CD4-positive, alpha-beta T cell treated with Interferon gamma for 1 hour (primary cell): ENCODE measurements at places on chromosomes 2 and 18.

DNA sequence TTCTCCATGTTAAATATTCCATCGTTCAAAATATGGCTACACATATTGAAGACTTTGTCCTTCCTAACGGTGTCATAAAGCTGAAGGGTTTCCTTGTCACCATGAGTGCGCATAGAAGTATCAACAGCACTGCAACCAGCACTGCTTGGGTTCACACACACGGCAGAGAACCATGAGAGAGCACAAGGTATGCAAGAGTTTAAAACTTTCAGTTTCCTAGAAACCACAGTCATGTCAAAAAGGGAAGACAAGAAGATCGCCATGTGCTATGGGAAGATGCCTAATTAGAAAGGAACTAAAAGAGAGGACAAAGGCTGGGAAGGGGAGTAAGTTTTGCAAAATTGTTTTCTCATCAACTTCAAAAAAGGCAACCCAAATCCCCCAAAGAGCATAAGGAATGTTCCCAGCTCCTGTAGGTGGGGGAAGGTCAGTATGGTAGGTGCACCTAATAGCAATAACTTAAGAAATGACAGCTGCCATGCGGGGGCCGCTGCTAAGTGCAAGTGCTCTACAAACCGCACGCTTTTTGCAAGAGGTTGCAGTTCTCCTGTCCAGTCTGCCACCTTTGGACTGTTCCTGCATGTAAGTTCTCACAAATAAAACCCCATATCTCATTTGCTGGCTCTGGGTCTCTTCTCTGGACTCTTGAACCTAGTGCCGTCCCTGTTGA is 136.8 kb downstream of the TMEM163 start:
- no peak for DNase-seq

DNA sequence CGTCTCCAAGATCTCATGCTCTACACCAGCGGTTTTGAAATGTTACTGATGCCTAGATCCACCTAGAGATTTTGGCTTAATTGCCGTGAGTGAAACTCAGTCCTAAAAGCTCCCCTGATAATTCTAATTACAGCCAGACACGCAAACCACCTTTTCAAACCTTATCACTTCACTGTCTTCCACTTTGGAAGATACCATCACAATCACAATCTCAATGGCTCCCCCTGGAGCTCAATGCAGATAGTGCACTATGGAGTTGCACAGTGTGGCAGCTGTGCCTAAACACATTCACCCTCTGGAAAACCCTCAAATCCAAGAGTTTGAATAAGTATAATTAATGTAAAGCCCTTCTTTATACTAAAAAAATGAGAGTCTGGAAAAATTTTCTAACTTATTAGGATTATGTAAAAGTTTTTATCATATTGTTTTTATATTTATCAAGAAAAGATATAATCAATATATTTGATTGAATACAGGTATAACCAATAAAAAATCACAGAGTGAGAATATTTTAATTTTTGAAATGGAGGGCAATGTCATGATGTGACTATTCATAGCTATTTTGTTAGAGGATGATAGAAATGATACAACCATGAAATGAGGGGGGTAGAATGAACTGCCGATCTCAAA is 102.9 kb upstream of the SLC8A1 start:
- DNase-seq: peak; percentile 33

DNA sequence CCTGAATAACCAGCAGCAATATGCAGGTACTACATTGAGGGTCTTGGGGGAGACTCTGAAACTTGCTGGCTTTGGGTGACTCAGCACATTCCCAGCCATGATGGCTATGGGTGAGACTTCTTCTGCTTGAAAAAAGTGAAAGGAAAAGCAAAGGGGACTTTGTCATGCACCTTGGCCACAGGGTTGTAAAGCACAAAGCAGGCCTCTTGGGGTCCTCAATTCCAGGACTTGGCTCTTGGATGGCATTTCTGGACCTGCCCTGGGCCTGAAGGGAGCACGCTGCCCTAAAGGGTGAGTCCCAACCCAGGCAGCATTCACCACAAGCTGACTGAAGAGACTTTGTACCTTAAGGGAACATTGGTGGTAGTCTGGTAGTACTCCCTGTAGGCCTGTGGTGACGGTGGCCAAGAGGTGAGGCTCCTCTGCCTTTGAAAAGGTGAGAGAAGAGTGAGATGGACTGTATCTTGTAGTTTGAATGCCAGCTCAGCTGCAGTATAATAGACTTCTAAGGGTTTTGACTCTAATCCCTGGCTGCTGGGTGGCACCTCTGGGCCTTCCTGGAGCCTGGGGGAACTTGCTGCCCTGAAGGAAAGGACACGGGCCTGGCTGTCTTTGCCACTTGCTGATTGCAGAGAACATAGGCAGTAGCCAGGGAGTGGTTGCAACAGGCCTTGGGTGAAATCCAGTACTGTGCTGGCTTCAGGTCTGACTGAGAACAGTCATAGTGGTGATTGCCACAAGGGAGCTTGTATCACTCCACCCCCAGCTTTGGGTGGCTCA is 36.5 kb upstream of the CYTIP start:
- DNase-seq: no peak

GRCh38 chr18:33914399-33914798 is 310.3 kb downstream of the NOL4 start:
- DNase-seq: no peak

DNA sequence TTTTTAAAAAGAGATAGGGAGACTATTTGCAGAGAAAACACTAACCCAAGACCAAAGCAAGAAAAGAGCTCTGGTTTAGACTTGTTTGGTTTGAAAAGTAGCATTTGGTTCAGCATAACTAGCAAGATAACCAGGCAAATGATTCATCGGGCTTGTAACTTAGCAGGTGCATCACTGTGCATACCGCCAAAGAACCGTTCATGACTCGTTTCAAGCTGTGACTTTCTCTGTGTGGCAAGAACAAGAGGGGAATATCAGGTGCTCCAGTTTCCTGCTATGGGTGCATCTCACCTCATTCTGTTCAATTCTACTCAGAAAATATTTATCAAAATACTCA is 244.9 kb downstream of the ETAA1 start:
- DNase-seq: no peak

DNA sequence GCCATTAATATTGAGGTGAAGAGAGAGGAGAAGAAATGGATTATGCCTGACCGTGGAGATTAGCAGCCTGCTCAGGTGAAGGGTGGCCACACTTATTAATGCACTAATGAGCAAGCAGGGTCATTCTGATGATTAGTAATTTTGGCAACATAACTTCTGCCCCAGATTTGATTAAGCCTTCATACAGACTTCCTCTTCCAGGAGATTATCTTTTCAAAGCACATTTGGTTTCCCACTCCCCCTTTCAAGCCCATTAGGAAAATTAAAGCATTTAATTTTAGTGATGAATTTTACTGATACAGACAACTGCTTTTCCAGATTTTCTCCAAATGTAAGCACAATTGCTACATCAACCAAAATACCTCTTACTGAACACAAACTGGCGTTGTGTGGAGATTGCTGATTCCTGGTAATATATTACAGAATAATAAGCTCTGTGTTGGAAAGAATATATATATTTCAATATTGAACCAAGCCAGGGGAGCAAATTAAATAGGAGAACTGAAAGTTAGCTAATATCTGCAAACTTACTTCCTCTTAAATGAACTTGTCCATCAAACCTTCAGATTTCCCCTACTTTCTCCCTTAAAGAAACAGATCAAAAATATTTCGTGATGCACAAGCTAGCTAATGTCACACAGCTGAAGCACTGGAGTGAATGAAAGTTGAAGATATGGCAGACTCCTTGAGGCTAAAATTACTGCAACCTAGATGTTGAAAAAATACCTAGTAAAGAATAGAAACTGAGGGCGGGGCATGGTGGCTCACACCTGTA is 140.8 kb downstream of the FAM210A start:
- DNase-seq: no peak

DNA sequence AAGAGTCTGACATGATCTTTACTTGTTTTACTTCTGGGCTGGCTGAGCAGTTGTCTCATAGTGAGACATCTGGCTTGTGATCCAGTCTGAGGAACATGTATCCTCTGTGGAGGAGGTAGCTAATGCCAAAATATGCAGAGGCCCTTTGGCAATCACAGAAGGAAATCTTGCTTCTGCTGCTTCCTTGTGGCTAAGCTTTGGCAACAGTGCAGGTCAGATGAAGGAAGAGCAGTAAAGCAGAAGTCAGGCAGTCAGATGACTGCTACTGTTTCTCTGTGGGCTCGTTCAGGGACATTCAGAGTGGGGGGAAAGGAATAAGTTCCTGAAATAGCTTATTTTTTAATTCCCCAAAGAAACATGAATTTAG is 22.3 kb downstream of the DOK1 start:
- DNase-seq: peak; percentile 18

- no peak for DNase-seq
Observed at GRCh38 chr18:1392046-1392445, 487.4 kb downstream of the ADCYAP1 start.

- no peak for DNase-seq
Observed at GRCh38 chr18:37408676-37409265, 156.8 kb downstream of the CELF4 start.

DNA sequence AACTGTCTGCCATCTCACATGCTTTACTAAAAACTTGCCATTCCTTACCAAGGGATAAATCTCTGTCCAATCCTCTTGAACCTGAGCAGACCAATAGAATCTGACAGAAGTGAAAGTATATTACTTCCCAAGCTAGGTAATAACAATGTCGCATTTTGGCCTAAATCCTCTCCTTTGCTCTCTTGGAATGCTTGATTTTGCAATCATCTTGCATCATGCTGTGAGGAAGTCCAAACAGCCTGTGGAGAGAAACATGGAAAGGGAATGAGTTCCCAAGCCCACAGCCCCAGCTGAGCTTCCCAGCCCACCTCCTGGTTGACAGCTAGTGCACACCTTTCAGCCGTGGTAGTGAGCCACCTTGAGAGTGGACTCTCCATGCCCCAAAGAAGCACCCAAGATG is 540.6 kb downstream of the STK39 start:
- DNase-seq: no peak

GRCh38 chr2:198597648-198598047 is 793.3 kb downstream of the PLCL1 start:
- no peak for DNase-seq

DNA sequence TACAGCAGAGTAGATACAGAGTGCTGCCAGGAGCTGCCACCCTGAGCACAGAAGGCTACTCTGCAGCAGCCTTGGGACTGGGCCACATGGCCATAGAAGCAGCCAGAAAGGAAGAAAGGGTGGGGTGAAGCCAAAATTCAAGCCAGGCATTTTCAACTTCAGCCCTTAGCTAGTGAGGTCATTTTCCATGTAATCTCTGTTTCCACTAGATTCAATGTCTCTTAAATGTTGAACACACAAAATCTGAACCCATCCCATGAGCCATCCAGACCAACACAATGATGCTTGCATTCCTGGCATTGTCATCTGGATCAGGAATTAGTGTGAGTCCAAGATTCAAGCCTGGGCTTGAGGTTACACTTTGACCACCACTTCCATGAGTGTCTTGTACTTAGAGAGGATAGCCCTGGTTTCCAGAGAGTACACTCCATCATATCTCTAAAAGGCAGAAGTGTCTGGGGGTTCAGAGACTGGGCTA is 243.6 kb downstream of the OSR1 start:
- DNase-seq: no peak

- DNase-seq: no peak
Observed at GRCh38 chr2:96103761-96104486, 12.4 kb downstream of the ADRA2B start.

DNA sequence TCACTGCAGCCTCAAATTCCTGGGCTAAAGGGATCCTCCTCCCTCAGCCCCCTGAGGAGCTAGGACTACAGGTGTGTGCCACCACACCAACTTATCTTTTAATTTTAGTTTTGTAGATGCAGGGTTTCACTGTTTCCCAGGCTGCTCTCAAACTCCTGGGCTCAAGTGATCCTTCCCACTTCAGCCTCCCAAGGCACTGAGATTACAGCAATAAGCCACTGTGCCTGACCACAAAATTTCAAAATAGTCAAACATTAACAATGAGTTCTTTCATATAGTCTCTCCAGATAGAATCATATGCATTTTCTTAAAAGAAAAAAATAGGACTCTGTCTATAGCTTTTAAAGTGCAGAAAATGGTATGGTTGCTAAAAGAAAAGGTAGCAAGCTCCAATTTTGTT is 24.9 kb upstream of the PID1 start:
- no peak for DNase-seq

- DNase-seq: no peak
Observed at GRCh38 chr2:58730764-58731487, 489.8 kb upstream of the FANCL start.

GRCh38 chr2:25804338-25804737 is 73.9 kb downstream of the ASXL2 start:
- DNase-seq: no peak

DNA sequence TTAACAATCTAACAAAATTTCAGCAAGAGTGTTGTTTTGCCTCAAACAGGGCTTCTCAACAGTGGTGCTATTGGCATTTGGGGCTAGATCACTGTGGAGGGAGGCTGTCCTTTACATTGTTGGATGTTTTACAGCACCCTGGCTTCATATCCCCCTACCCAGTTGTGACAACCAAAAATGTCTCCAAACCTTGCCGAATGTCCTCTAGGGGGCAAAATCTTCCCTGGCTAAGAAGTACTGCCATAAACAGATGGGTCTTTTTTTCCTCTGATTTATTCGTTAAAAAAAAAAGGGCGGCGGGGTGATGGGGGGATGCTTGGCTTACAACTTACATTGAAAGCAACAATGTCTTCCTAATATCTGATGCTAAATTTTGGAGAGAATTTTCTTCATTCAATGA is 207.6 kb upstream of the CCDC150 start:
- DNase-seq: no peak

DNA sequence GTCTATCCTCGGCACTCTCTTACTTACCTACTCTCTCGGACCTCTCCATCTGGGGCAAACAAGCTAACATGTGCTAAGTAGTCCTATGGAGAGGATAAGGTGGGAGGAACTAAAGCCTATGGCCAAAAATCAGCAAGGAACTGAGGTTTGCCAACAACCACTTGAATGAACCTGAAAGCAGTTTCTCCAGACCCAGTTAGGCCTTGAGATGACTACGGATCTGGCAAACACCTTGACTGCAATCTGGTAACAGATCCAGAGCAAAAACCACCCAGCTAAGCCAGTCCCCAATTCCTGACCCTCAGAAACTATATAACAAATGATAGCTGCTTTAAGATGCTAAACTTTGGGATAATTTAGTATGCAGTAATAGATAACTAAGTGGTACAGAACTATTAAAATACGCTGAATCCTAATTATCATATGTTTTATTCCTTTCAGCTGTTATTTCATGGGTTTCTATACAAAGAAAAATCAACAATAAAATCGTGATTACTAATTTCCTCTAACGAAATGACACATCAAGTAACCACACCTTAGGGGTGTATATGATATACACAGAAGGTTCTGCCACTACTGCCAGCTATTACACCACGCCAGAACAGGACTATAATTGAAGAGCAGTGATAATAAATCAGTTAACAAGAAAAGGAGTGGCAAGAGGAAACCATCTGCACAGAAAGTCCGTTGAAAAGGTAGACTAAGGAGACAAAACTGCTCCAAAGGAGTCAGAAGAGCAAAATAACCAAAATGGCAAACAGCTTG is 3.2 kb downstream of the FARSB start:
- DNase-seq: no peak

- DNase-seq: no peak
Observed at GRCh38 chr2:125596612-125597011, 1059.3 kb upstream of the GYPC start.

- no peak for DNase-seq
Observed at GRCh38 chr2:192292478-192292877, 97.7 kb upstream of the TMEFF2 start.
